ENCODE measurements at places on chromosomes 5 and 9.

DNA sequence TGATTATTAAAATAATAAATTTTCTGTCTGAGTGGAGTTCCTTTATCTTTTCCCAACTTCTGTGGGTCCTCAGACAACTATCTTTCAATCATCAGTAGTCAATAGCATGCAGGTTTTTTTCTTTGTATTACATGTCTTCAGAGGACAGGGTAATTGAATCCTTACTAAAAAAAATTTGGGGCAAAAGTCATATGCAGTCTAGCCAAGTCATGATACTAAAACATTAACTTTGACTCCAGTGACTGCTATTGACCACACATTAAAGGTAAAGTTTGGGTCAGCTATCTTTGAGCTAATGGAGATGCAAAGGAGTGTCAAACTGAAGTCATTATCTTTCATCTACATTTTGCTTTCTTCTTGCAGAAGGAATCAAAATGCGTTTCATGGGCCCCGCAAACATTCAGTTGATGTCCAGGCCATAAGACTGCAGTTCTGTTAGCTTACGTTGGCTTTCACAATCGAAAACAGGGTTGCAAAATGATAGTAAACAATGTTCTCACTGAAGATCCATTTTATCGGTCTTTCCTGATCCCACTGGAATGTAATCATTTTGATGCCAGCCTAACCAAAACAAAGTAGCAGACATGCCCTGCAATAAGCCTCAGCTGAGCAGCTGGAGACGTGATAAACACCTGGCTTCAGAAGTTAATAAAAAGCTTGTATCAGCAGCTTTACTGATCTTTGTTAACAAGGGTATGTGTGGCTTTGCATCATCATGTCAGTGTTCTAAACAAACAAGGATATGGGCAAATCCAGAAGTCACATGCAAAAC, 186.1 kb upstream of the PRLR start:
- no peak for DNase-seq

DNA sequence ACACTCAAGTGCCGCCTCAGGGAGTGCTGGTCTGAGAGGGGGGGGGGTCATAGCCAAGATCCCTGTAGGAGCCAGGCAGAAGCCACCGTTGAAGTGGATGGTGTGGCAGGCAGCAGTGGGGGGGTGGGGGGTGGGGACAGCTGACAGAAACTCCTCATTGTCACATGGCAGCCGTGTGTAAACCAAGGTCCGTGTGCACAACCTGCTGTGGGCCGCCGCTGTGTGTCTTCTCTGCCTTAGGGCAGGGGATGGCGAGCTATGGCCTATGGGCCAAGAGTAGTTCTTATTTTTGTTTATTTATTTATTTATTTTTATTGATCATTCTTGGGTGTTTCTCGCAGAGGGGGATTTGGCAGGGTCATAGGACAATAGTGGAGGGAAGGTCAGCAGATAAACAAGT, 13.4 kb downstream of the SQSTM1 start:
- no peak for DNase-seq

DNA sequence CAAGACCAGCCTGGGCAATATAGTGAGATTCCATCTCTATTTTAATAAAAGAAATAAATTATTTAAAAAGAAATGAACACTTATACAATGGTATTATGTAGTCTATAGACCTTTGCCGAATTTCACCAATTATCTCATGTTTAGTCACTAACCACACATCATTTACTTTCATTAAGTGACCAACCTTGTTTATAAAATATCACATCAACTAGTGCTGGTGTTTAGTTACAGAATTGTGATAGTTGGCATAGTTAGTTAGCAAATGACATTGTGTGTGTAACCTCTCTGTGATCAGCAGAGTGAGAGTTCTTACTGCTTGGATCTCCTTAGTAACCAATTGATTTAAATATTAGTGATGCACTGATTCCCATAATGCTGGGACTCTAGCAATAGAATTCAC, 71.8 kb downstream of the PRR16 start:
- no peak for DNase-seq

- DNase-seq = no peak
Observed at GRCh38 chr5:35461530-35461929, 156.1 kb upstream of the SPEF2 start.

- DNase-seq = no peak
Observed at GRCh38 chr9:3868466-3868865, 342.7 kb upstream of the RFX3 start.

DNA sequence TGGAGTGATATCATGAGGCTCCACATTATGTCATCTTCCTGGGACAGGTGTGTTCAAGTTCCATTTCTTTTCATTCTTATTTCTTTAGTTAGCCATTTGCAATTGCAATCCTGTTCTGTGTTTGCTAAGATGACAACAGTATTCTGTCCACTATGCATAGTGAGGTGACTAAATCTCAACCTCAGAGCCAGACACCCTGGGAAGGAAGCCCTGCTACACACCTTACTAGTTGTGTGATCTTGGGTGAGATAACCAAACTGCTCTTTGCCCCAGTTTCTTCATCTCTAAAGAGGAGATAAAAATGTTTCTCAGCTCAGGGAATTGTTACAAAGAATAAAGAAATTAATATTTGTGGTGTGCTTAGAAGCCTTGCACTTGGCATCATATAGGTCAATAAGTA, 215.1 kb upstream of the RPS23 start:
- no peak for DNase-seq

- DNase-seq = no peak
Observed at GRCh38 chr9:89779405-89780203, 174.8 kb downstream of the GADD45G start.

DNA sequence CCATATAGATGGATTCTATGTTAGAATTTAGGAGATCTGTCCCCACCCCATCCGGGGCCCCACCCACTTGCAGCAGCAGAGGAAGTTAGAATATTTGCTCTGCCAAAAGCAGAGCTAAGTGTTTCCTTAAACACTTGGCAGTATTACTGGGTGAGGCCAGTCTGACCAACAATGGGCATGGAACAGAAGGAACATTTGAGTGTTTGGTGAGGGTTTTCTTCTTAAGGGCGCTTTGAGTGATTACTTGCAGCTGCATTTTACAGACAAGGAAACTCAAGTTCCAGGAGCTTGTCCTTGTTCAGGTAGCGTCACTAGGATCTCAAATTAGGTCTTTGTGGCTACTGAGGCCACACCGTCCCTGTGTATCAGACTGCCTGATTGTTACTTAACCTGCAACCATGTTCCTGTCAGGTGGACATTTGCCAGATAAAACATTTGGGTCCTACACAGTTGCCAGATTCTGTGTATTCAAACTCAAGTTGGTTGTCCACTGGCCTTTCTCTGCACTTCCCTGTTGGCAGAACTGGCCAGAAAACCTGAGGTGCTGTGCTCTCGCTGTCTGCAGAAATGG, 59.3 kb downstream of the SLC46A2 start:
- DNase-seq = peak; percentile 16

DNA sequence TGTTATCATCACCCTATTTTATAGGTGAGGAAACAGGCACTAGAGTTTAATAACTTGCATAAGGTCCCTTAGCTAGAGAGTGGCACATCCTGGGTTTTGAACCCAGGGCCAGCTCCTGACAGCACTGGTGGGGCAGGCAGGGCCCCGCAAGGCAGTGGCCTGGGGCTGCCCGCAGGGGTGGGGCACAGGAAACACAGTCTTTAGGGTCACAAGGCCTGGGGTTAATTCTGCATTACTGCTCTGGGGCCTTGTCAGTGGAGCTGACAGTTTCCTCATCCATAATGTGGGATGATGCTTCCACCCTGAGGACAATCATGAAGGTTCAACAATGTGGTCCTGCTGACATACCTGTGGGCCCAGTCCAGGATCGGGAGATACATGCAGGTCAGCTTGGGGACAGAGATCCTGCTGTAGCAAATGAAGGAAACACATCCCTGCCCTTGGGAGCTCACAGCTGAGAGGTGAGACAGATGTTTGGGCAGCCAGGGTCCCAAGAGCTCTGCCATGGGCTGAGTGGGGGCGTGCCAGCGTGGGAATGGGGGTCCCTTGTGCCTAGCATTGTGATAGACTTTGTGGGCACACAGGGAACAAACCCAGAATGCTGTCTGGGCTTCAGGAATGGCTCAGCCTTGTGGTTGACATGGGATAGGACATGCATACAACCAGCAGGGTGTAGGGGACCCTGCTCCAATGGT, 14.7 kb downstream of the FGF18 start:
- DNase-seq = no peak

DNA sequence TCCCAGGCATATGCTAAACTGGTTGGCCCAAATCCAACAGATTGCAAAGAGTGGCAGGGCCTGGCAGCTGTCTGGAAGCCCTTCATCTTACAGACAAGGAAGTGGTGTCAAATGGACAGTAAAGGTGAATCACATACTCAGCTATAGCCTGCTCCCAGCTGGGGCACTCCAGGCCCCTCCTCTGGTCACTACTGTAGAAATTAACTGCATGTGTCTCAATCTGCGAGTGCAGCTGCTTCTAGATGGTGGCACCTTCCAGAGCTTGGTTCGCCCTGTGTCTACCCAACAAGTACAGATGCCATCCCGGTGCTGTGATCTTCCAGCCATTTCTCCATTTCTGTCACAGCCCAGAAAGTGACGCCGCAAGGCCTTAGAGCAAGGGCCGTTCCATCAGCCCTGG, 50.2 kb downstream of the OTULIN start:
- no peak for DNase-seq

- DNase-seq = no peak
Observed at GRCh38 chr9:119453980-119454379, 84.7 kb upstream of the BRINP1 start.

DNA sequence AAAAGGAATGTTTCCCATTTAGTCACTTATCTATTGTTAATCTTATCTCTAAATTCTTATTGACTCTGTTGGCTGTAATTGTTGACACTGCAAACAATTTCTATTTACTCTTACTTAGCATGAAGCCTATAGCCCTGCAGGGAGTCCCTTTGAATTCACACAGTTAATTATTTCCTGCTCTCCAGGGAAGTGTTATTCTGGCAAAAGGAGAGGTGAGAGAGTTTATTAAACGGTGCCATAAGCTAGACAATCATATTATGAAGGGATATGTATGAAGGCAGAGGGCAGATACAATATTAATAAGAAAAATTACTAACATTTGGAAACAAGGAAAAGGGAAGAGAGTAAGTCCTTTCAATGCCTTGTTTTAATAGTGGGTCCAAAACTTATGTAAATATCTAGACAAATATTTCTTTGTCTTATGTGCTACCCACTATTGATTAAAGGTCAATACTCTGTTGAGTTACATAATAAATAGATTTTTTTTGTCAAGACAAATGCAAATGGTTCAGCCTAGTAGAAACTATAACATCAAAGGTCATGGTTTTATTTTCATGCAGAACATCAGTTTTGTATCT, 107.1 kb downstream of the CDH18 start:
- no peak for DNase-seq

DNA sequence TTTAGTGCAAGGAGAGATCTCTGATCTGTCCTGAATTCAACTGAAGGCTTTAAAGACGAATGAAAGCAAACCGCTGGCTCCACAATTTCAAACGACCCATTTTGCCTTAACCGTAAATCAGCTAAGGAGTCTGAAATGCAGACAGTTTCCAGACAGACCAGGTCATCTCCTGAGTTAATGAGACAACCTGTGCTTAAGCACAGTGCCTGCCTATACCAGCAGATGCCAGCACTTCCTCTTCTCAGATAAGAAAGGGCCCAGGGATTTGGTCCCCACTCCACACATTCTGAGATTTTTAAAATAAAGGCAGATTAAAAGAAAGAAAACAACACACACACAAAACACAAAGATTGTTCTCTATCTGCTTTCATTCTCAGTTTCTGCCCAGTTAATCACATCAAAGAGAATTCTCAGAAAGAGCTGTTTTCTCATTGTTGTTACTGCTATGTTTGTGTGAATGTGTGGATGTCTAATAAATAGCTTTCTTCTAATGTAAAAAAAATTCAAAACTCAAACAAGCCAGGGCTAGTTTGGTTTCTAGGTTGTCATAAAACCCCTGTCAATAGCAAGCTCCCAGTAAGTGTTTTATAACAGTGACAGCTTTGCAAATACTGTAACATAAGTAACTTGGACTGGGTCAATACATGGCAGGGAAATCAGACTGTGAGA, 157.7 kb upstream of the SLC24A2 start:
- DNase-seq = no peak

DNA sequence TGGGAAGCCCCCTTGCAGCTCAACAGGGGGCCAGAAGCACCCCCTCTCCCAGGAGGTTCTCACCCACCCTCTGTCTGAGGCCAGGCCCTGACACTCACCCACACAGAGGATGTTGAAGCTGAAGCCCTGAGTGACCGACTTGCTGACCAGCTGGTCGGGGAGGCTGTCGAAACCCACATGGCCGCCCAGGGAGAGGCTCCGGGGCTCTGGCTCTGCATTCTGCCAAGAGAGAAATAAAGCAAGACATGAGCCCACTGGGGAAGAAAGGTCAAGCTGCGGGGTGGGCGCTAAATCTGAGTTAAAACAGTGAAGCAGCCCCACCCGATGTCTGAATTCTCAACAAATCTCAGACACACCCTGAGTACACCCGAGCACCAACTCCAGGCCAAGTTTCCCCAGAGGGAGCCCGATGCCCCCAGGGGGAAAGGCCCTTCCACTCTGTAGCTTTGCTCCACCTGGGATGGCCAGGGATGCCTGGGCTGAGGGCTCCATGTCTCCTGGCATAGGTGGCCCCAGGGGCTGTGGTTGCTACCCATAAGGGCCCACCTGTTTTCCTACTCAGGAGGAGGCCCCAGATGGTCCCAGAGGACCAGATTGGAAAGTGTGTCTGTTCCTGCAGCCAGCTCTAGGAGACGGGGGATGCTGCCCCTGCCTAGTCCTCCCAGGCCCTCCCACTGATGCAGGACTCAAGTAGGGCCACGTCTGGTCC, 11.6 kb downstream of the SEPTIN8 start:
- no peak for DNase-seq

DNA sequence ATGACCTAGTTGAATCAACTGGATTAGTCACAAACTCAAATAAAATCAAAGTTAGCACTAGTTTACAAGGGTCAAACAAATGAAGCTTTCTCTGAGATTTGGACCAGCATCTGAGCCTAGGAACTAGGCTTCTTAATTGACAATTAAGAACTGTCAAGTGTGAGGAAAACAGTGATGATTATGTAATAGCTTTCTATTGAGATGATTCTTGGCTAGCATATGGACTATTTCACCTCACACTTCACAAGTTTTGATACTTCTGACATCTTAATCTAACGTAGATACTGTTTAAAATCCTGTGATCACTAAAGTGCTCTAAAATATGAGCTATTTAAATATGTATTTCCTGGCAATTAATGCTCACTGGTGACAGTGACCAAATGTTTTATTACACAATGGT, 542.9 kb downstream of the EFNA5 start:
- DNase-seq = no peak

DNA sequence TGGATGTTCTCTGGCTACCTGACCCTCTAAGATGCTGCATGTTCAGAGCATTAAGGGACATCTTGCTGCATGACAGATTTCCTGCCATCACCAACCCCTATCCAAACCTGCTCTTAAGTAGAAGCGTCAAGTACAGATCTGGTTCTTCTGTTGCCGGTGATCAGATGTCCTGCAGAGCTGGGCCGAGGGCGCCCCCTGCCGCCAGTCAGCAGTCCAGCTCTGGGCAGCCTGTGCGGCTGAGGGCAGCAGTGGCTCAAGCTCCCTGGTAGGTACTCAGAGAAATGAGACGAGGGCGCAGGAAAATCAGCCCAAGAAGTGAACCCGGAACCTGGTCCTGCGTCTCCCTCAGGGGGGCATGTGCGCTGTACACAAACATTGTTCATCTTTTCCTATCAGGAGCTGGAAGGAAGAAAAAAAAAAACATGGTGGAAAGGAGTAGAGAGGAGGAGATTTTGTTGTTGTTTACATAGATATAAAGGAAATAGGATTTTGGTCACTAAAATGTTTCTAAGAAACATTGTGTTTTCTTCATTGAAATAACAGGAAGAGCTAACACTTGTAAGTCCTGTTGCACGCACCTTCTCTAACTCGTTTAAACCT, 95.8 kb downstream of the CFAP90 start:
- DNase-seq = peak; percentile 32
